ENCODE measurements at places on chromosomes 4 and X.

- no peak for DNase-seq
Observed at GRCh38 chr4:61225656-61226055, 25.5 kb downstream of the ADGRL3 start.

- DNase-seq = no peak
Observed at GRCh38 chr4:83651846-83652245, 115.9 kb downstream of the GPAT3 start.

- no peak for DNase-seq
Observed at GRCh38 chrX:114332766-114333165, 251.1 kb upstream of the HTR2C start.

DNA sequence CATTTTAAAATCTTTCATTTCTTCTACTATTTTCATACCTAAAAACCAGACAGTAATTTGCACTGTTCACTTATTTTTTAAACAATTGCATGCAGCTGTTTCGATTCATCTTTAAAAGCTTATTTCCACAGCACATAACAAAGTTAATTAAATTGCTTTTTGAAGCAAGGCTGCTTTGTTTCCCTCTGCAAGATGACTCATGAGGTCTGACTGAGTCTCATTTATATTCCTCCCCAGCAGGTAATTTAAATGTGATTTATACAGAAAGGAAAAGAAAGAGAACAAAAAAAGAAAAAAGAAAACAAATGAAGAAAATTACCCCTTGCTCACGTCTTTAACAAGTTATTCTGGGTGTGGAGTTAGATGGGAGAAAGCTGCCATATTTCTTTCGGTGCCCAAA, 22.8 kb downstream of the VMA21 start:
- no peak for DNase-seq

DNA sequence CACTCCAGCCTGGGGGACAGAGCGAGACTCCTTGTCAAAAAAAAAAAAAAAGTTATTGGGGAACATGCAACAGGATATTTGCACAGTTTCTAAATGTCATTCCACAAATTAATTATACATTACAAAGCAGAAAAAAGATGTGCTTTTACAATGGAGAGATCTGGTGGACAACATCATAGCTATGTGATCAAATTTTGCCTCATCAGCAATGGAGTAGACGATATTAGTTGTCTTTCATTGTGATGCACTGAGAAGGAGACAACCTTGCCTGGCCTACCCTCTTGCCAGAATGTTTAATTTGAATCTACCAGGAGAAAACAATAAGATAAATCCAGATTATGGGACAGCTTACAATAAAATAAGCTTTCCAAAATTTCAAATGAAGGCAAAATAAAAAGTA, 30.5 kb upstream of the BLTP1 start:
- no peak for DNase-seq

- DNase-seq = no peak
Observed at GRCh38 chr4:100060765-100061416, 110.8 kb upstream of the H2AZ1 start.

DNA sequence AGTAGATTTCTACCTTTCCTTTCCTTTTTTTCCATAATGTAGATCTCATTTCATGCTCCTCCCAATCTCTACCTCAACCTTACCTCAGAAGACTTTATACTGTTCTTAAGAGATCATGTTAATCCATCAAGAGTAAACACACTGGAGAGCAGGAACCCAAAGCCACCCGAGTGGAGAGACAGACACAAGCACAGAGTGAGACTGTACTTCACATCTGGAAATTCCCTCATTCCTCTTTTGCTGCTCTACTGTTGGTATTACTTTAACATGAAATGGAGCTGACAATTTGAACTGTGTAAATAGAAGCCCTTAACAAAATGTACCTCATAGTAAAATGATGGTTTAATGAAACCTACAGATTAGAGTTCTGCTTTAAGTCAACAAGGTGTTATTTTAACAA, 105.7 kb upstream of the RASGEF1B start:
- DNase-seq = no peak

DNA sequence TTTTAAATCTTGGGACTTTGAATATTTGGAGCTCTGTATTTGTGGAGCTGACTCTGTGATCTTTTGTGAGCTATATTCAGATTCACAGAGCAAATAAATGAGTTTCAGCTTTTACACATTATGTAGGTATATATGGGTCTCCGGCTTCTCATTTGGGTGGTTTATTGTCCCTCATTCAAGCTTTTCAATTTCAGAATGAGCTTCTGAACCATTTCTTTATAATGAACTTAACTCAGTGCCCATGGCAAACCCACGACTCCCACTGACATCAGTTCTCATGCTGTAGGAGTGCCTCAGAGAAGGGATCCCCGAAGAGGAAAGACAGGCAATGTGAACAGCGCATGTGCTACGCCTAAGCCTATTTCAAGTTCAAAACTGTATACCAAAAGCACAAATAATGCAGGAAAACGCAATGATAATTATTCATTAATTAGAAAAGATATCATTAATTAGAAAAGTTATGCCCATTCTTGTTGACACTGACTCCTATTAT, 156.6 kb downstream of the DCTD start:
- no peak for DNase-seq

- no peak for DNase-seq
Observed at GRCh38 chrX:63349307-63349706, 1.8 kb downstream of the SPIN4 start.

- peak; percentile 85 for DNase-seq
Observed at GRCh38 chr4:165433529-165433928, 54.7 kb downstream of the CPE start.

- DNase-seq = no peak
Observed at GRCh38 chrX:101530944-101531343, 19.4 kb upstream of the ARMCX1 start.

DNA sequence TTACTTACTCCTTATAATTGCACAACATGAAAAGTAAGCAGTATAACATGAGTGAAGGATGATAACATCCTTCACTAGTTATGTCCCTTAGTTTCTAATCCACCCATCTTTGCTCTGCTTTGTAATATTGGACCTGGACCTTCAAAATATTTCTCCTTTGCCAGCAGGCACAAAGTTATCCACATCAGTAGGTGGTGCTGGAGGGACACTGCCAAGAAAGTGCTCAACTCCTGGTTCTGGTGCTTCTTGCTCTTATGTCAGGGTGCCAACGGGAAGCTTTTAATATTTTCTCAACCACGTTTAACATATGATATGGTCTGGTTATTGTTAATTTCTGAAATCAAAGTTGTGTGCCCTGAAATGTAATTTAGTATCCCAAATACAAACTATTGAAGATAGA, 49.1 kb downstream of the TMEM165 start:
- peak; percentile 9 for DNase-seq

DNA sequence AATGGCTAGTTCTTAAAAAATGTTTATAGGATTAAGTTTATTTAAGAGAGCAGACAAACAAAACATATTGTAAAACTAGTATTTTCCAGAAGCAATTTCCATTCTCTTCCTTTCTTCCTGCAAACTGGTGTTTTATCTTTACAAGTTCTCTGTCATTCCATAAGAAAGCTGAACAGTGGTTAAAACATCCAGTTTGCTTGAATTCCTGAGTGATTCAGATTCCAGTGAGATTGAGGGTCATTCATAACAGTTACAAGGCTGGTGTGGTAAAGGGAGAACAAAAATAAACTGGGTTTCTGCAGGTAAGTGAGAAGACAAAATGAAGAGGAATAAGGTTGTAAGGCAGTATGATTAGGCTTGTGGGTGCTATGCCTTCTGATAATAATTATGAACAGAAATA, 544.8 kb upstream of the DIPK2B start:
- DNase-seq = no peak

DNA sequence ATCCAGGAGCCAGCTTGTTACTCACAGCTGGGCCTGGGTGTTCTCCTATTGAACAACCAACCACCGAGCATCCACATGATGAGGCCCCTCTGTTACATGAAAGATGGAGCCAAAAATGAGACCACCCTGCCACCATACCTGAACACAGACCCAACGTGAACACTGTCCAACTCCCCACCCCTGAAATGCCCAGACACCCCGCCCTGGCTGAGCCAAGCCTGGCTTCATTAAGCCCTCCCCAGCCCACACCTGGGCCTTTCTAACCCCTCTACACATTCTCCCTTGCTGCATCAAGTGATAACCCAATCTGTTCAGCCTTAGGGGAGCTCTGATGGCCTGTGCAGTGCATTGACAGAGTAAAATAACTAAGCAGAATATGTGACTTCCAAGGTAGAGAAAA, 80.7 kb downstream of the EVC start:
- no peak for DNase-seq

DNA sequence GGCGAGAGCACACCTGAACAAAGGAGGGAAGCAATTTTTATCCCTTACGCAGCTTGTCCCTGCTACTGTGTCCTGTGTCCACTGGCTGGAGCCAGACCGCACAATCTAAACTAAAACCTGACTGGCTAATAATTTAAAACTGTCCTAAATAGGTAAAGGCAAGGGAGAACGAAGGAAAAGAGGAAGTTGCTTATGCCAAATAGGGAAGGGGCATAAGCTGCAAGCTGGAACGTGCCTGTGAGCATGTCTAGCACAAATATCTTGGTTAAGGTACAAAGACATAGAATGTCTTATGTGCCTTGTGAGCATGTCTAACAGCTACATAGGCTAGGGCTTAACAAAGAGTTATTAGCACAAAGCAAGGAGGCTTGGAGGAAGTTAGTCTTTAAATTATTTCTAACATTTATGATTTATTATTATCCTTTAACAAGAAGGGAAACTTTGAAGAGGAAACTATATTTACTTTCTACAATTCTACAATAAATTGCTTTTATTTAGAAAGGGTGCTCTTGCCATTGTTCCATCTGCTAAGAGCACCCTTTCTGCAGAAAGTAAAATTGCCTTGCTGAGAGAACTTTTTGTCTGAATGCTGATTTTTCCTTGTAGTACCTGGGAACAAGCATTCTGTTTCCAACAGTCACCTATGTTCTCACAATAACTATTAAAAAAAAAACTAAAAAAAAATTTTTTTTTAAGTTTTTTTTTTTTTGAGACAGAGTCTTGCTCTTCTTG, 80.6 kb upstream of the CBR4 start:
- no peak for DNase-seq

- peak; percentile 61 for DNase-seq
Observed at GRCh38 chr4:6470502-6471306, 1.7 kb downstream of the PPP2R2C start.

GRCh38 chr4:52477191-52477780, 181.8 kb downstream of the USP46 start:
- DNase-seq = no peak

DNA sequence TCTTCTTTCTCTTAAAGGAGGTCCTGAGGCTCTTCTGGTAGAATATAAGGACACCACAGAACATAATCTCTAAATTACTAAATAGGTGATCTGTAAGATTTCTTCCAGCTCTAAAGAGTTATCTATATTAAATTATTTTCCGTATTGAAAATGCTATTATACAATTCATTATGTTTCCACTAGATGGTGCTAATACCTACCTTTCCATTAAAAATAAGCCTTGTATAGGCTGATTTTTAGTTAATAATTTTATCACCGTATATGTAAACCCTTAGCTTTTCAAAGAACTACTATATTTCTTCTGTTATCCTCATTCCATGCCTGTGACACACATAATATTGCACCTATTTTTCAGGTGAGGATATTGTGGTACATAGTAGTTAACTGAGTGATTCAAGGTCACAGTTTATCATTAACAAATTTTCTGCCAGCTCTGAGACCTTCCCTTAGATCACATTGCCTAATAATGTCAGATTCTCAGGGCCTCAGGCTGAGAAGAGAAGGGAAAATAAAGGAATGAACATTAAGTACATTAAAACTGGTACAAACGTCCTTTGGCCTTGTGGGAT, 138.8 kb downstream of the TEX11 start:
- no peak for DNase-seq
